ENCODE measurements at places on chromosomes 16 and 17.

- DNase-seq = no peak
Observed at GRCh38 chr17:32731556-32732295, 145.2 kb downstream of the MYO1D start.

DNA sequence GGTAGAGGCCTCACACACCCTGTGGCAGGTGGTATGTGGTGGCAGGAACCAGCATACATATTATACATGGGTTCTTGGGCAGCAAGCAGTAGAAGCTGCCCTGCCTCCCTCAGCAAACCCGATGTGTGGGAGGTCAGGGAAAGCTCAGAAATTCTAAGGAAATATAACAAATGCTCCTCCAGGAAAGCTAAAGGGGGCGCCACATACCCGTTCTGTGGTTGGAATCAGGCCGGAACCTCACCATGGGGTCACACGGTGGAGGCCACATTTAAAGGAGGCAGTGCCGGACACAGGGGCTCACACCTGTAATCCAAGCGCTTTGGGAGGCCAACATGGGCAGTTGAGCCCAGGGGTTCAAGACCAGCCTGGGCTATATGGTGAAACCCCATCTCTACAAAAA is 12.4 kb upstream of the KATNB1 start:
- DNase-seq = no peak

DNA sequence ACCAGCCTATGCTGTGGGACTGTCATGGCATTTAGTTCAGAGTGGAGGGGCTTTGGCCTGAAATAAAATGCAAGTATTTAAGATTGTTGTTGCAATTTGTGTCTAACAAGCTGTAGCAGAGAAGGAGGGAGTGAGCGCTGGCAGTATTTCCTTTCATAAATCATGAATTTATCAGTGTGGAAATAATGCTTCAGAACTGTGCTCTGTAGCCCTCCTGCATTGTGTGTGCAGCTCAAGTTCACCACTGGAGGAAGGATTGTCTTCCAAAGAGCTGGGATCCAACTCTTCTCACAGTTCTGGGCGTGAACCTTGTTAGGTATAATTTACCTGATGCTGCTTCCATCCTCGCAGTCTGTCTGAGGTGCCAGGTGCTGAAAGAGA is 15.1 kb downstream of the SNX11 start:
- no peak for DNase-seq

GRCh38 chr16:59543641-59544040 is 809.5 kb upstream of the GOT2 start:
- DNase-seq = no peak

DNA sequence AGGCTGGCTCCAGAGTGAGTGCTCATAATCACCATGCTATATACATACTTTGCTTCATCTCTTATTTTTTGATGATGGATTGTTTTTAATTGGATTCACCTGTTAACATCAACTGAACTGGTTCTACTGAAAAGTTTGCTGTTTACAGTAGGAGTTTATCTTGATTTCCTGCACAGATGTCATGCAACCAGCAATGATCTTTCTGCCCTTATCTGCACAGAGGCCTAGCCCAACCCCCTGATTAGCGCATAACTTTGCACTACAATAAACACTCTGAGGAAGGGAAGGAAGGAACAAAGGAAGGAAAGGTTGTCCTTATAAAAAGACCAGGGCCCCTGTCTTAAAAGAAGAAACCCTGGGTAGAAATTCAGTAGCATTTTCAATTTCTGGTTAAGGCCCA is 152.9 kb downstream of the RGS9 start:
- no peak for DNase-seq

DNA sequence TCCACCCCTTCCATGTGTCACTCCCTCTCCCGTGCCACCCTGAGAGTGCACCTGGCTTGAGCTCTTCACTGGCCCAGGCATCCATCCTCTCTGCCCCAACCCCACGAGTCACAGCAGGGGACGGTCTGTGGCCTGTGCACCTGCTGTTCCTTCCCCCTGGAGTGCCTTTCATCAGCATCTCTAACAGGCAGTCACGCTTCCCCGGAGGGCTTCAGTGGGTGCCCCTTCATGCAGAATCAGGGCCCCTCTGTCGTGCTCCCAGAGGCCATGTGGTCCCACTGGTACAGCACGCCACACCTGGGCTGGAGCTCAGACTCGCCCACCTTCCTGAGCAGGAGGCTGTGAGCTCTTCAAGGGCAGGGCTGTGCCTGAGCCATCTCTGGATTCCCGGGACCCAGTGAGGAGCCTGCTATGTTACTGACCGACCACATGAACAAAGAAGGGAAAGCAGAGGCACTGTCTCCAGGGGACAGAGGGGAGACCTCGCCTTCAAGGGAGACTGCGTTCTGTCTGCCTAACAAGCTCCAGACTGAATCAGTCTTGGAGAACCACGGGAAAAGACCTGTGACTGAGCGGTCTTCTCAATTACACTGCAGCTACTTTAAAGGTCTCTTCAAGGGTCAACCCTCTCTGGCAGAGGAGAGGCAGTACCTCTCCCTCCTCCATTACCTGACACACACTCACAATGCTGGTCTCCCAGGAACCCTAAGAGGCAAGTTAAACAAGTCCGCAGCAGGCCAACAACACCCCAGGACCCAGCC is 78.8 kb upstream of the DOC2B start:
- DNase-seq = no peak

DNA sequence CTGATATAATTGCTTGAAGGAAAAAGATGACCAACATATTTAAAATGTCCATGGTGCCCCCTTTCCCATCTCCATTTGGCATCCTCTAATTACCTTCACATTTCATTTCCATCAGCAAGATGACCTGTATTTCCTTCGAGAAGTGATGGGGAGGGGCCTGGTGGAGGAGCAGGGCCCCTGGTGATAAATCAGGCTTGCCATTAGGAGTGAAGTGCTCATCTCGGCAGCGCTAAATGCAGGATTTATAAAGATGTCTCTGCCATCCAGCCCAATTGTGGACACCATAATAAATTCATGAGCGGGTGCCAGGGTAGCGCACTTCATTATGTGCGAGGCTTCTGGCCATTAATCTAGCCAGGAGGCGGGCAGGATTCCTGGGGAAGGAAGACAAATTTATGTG is 101.5 kb upstream of the IRX6 start:
- DNase-seq = no peak

GRCh38 chr17:3754458-3755334 is 31.0 kb downstream of the HASPIN start:
- peak; percentile 86 for DNase-seq

GRCh38 chr17:58493506-58493905 is 5.3 kb upstream of the HSF5 start:
- no peak for DNase-seq

- no peak for DNase-seq
Observed at GRCh38 chr17:76982408-76983074, 114.3 kb downstream of the MGAT5B start.

GRCh38 chr17:76079956-76080767 is 1.2 kb downstream of the ZACN start:
- DNase-seq = no peak

GRCh38 chr16:642189-643049 is 791 bp downstream of the MCRIP2 start:
- peak; percentile 33 for DNase-seq

- no peak for DNase-seq
Observed at GRCh38 chr16:29791845-29792807, 1.6 kb downstream of the KIF22 start.

- no peak for DNase-seq
Observed at GRCh38 chr16:84322749-84323148, 28.1 kb downstream of the WFDC1 start.

GRCh38 chr16:49337814-49338350 is 35.7 kb upstream of the C16orf78 start:
- no peak for DNase-seq

- DNase-seq = no peak
Observed at GRCh38 chr17:32769846-32770245, 107.1 kb downstream of the MYO1D start.

DNA sequence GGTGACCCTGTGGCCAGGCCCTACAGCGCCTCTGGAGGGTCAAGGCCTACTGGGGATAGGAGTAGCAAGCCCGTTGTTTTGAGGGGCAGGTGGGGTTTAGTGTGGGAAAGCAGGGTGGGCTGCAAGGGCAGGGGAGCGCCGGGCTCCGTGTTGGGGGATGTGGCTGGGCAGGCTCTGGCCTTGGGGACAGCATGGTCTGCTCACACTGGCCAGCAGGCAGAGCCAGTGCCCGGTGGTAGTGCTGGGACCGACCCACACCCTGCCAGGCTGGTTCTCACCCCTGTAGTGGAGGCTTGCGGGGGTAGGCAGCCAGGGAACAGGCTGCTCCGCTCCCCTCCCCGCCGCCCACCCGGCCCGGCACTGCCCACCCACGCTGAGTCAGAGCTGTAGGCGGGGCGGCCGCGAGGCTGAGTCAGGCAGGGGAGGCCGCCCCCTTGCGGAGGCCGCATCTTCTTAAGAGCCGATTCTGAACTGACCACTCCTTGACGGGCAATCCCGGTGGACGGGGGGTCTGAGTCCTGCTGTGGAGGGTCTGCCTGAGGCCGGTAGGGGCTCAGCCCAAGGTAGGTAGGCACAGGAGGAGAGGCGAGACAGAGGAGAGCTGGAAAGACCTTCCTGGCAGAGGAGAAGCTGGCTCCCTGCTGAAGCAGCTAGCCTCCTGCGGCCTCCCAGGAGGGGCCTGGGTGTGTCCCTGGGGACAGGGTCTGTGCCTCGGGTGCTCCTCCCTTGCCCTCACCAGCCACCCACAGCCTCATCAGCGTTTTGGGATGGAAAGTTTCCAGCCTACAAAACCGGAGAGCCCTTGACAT is 62.4 kb downstream of the BAIAP2 start:
- peak; percentile 52 for DNase-seq

DNA sequence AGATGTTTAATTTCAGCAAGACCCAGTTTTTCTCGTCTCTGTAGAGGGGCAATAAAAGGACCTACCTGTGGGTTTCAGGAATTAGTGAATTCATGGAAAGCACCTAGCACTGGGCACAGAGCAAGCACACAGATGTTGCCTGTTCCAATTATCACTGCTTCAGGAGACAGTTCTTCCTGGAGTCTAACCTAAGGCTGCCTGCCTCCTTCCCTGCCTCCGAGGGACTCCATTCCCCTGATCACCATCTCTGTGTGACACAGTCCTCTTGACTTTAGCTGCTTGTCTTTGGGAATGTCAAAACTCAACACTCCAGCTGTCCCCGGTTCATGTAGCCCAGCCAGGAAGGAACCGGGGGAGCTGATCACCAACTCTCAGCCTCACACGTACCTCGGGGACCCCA is 474.9 kb downstream of the SLC39A11 start:
- DNase-seq = no peak

DNA sequence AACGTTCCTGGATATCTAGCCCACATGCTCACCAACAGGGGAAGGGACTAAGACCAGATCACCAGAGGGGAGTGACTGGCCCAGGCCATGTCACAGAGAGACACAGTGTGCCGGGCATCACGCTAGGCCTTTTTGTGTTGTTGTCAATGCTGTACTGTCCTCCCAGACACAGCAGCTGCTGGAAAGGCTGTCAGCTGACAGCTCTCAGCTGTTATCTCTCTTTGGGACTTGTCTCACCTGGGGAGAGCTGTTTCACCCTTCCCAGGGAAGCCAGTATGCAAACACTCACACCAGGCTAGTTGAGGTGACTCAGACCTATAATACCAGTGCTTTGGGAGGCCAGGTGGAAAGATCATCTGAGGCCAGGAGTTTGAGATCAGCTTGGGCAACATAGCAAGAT is 19.4 kb downstream of the UNC45B start:
- DNase-seq = no peak

- DNase-seq = no peak
Observed at GRCh38 chr16:56334761-56335160, 90.6 kb downstream of the AMFR start.

All from CD4-positive, alpha-beta T cell treated with Interleukin-12 subunit alpha and Interleukin-12 subunit beta, for 1 hour (primary cell).